ENCODE measurements at places on chromosomes 11 and 22.

DNA sequence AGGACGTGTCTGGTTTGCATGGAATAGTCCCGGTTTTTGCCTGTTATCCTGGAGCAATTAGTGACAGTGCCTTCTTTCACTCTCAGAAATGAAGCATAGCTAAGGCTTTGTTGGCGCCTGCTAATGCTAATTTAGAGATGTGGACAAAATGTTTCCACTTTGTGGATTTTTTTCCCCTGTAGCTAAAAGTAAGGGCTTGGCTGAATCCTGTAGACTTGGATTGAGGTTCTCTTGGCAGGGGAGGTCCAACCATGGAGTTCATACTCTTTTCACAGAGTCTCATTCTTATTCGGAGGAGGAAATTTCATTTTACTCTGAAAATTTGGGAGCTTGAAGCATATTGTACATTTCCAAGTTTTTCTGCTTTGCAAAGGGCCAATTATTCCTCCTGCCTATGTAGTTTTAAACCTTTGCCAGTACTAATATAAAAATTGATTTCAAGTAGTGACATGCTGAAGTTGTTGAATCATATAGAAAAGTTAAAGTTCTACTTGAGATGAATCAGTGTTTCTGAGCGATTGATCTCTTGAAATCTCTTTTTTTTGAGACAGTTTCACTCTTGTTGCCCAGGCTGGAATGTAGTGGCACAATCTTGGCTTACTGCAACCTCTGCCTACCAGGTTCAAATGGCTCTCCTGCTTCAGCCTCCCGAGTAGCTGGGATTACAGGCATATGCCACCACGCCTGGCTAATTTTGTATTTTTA, 20.0 kb downstream of the PPFIA1 start:
- no peak for DNase-seq

DNA sequence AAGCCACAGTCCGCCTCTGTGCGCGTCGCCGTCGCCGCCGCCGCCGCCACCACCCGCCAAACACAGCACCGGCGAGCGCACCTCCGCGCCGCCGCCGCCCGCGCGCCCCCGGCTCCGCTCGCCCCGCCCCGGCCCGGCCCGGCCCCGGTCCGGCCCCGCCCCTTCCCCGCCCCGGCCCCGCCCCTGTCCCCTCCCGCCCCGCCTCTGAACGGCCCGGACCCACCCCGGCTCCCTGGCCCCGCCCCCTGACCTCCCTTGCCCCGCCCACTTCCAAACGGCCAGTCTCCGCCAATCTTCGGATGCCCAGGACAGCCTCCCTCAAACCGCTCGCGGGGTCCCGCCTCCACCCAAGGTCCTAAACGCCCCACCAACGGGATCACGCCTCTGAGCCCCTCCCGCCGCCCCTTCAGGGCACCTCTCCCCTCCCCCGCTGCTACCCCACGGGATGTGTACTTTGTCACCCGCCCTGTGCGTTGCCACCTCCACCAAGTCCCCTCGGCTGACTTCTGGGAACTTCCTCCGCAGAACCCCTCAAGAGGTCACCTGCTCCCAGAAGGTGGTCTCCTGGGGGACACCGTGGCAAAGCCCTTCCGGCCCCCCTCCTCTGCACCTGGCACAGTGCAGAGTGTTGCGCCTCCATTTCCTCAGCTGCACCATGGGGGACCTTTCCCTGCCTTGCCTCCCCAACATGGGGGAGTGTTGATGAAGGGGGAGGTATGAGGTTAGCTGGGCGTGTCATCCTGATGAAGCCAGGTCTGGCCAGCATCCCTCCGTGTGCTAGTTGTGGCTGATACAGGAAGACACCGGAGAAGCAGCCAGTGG, at the start of gene KIAA0930:
Gene KIAA0930, minus strand, starts transcription at position 85 of the 822 bp plus-strand sequence. CDS start 191 bp downstream, outside the sequence.
- DNase-seq = peak; percentile 85

DNA sequence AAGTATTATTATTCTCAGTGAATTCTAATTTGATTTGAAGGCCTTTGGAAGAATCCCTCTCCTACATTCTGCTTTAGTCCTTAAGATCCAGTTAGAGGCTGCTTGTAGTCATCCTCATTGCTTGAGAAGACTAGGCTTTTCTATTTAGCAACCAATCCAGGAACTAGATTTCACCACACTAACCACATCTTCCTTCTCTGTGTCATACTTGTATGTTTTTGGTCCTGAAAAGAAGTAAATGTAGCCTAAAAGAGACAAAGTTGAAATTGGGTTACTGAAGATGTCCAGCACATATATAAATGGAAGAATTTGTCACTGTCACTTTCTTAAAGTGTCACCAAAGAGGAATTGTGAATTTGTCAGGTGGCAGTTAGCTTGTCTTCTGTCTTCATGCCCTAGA, 46.6 kb upstream of the MMP7 start:
- DNase-seq = no peak

GRCh38 chr22:18909556-18909955, 3.4 kb downstream of the DGCR6 start:
- no peak for DNase-seq

GRCh38 chr11:73989156-73989555, 6.5 kb upstream of the UCP2 start:
- no peak for DNase-seq

DNA sequence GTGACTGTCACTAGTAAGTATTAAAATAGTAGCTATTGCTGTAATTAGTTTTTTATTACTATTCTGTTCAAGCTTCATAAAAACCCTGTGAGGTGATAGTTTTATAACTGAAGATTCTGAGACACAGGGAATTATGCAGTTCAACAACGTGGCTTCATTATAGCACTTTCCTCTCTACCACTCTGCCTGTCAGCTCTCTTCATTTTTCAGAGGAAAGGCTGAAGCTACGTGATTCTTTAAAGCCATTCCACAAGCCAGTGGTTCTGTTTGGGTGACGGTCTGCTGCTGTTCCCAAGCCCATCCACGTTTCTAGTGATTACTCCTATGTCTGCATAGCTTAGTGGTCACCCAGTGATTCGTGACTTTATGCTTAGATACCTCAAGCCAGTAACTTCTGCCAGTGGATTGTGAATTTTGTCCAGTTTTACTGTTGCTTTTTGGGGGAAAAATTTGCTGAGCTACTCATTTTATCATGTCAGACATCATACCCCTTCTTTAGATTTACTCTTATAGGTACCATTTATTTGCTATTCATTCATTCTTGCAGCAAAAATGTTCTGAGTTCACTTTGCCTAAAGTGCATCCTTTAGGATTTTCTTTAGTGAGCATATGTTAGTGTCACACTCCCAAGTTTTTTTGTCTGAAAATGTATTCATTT, 59.8 kb downstream of the UVRAG start:
- DNase-seq = no peak

- DNase-seq = no peak
Measured at GRCh38 chr11:60762851-60763691, 6.4 kb downstream of the MS4A15 start.

- no peak for DNase-seq
Measured at GRCh38 chr11:59523541-59523940, 12.2 kb downstream of the OR4D9 start.

GRCh38 chr22:48892578-48893287, 934.9 kb downstream of the BRD1 start:
- DNase-seq = no peak

DNA sequence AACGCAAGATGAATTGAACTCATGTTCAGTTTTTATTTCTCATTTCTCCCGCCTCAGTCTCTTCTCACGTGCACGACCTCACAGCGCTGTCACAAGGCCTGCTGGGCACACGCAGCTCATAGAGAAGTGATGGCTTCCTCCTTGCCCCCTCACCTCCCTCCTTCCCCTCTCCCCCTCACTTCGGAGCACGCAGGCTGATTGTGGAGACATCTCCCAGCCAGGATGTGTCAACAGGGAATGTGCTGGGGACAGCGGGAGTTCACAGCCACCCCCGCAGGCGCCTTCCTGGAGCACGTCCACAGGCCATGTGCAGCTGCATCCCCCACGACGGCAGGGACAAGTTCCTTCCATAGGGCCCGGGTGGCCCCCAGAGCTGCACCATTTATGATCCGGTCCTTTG, 29.1 kb upstream of the KRTAP5-6 start:
- no peak for DNase-seq

- peak; percentile 41 for DNase-seq
Measured at GRCh38 chr11:123451183-123451781, 21.2 kb downstream of the GRAMD1B start.

DNA sequence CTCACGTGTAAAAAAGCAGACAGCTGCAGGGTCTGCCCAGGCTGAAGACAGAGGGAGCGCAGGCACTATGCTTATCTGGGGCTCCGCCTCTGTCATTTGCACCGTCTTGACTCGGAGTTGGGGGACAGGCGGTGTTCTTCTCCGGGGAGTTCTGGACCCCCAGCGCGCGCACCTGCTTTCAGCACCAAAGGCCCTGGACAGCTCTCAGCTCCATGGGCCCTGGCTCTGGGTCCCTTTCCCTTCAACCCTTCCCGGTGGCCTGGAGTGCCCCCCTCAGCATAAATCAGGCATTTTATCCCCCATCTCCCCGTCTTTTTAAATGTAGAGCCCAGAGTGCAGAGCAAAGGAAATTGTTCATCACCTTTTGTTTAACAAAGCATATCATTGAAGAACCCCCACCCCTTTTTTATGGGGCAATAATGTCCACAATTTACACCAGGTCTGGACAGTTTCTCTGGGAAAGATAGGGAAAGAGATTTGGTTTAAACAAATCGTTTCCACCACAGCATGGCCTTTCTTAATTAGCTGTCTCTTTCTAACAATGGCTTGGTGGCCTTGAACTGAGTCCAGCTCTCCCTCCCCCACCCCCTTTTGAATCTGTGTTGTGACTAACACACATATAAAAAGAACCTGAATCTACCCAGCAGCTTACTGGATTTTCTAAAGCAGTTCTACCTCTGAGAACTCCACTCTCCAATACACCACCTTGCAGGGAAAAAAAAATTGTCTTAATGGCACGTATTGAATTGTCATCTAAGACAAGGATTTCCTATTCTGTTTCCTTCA, 1.7 kb downstream of the SEZ6L start:
- no peak for DNase-seq

- no peak for DNase-seq
Measured at GRCh38 chr22:23868580-23868979, 10.9 kb downstream of the SLC2A11 start.

DNA sequence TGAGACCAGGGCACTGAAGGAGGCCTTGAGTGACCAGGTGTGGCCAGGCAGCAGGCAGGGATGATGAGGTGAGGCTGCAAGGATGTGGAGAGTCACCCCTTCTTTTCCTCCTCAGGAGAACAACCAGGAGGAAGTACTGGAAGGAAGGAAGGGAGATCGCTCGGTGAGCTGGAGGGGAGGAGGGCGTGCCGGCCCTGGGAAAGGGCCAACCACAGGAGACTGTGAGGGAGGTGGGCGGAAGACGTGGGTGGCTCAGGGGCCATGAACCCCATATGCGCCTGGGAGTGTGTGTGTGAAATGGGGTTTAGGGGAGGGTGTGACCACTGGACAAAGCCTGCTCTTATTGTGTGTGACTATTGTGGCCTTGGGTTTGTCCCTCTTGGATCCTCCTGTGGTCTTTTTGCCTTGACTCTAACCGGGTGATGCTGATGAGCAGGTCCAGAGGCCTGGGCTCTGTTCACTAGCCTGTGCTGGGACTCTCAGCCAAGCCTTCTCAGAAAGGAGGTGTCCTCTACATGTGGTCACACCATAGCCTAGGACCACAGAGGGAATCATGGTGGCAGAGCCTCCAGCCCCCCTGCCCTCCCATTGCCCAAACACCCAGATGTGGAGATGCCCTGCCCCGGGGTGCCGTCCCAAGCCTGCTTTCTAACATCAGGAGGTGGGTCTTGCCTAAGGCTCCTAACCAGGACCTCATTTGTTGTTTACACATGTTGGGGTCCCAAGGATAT, 41.3 kb upstream of the TUB start:
- no peak for DNase-seq

DNA sequence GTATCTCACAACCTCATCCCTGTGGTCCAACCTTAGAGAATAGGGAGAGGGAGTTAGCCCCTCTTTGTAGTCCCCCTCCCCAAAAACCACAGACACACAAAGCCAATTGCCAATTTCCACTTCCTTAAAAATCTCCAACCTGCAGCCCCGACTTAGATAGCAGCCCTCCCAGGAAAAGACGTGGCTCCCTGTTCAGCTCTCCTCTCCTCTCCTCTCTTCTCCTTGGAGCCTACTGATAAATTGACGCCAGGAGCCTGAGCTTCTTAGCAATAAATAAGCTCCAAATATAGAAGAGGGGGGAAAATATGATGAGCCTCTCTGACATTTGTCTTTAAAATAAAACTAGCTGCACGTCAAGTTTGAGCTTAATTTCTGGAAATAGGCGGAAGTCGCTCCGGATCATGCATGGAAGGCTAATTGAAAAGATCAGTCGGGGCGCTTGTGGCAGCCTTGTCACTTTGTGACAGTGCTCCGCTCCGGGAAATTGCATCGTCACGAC, 7.3 kb downstream of the PAX6 start:
- DNase-seq = no peak

DNA sequence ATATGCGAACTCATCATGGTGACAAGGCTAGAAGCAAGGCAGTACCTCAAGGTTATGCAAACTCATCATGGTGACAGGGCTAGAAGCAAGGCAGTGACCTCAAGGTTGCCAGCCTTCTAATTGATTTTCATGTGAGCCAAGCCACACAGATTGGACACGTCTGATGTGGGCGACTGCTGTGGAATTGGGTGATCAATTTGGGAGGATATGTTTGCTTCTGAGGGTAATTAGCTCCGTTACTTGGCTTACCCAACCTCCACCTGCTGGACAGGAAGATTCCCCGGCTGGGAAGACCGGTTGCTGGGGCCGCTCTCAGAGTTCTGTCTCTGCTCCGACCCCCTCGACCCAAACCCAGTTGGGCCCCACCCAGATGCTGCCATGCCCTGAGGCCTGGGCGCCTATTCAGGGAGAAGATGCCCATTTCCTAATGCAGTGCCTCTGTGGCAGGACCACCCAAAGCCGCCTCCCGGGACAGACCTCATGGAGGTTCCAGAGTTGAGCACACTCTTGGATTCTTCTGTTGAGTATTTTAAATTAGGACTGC, 69.9 kb upstream of the SHANK2 start:
- DNase-seq = no peak

DNA sequence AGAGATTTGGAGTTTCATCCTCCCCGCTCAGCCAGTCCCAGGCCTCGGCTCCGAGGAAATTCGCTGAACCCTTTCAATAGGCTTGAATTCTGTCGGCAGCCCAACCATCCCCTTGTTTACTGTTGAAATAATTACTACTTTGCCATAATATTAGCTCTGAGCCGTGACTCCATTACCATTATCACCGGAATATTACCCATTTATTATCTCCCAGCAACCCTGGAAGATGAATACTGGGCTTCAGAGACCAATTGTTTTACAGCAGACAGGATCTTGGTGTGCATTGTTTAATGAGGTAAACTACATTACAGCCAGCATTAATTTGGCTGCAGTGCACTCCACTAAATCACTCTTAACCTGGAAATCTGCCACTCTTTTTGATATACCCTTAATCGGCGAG, 867.4 kb downstream of the NTM start:
- DNase-seq = no peak

DNA sequence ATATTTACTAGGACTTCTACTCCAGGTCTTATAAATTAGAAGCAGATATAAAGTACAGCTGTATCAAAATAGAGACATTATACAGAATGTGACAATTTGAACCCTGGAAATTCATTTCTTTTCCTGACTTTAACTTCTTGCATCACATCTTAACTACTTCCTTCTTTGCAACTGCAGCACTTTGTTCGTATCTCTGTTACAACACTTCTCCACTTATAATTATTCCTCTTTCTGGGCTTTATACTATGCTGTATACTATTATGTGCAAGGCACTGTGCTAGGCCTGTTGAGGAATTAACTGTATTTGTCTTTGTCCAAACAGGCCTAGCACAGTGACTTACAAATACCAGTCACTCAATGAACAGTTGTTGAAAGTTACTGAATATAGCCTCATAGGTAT, 1.8 kb upstream of the SLC36A4 start:
- DNase-seq = no peak

GRCh38 chr11:28606930-28607329, 498.7 kb downstream of the METTL15 start:
- DNase-seq = no peak

GRCh38 chr11:98227278-98227677, 793.5 kb upstream of the CNTN5 start:
- DNase-seq = no peak
